ENCODE measurements at places on chromosomes 4 and X.

DNA sequence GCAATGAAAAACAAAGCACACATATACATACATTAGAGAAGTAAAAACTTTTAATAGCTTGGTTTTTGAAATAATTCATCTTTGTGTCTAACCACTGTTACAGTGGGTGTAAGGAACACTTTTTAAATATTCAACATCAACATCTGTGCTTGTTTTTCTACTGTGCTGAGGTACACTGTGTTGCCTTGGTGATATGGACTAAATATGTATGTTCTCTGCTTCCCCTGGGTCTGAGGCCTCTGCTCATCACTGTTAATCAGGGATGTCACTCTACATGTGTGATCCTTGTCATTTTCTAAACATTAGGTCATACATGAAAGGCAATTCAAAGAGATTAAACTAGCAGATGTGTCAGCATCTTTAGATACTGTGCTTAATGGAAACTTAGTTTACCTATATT, 10.9 kb downstream of the MCTS1 start:
- DNase-seq: no peak

DNA sequence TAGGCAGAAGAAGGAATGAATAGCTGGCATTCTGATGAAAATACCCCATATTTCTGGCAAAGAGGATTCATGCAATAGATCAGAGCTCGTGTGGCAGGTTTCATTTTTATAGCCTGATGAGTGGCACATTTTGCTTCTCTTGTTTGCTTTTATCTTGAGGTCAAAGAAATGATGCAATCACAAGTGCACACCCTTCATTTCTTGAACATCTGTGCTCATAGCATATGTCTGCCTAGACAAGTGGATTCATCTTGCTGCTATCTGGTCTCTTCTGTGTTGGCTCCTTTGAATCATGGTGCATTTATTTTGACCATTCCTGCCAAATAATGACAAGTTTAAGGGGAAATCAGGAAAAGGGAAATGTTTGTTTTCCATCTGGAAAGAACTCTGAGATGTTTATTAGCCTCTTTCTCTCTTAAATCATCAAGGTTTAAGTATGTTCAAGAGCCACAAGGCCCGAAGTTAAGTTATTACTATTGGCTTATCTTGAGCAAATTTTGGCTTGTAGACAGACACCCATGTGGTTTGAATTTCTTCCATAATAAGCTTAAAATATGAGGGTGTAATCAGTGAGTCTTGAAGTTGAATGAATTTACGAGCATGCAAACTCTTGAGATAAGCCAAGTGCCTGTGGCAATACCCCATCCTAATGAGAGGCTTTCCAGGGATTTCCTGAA, 59.3 kb upstream of the HS3ST1 start:
- no peak for DNase-seq

DNA sequence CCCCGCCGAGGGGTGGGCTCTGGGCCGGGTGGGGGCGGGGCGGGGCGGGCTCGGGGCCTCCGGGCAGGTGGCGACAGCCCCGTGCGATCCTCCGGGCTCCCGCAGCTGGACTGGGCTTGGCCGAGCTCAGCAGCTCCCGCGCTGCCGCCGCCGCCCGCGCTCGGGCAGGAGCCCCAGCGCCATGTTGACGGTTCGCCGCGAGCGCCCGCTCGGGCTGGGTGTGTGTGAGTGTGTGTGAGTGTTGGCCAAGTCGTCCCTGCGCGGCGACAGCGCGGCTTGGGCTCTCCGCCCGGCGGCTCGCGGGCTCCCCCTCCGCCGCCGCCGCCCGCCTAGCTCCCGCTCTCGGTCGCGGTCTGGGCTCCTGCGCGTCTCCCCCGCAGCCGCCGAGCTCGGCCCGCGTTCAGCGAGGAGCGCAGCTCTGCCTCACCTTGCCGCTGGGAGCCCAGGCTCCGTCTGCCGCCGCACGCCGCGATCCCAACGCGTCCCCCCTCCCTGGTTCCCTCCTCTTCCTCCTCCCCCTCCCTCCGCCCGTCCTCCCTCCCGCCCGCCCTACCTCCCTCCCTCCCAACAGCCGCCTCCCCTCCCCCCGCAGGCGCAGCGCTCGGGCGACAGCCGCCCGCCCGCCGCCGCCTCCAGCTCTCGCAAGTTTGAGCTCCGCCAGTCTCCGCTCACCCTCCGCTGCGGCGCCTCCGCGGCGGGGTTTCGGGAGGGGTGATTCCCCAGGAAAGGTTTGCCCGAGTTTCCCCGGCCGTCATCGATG, at the start of gene BCOR:
Gene BCOR, minus strand, starts transcription at position 455 of the 760 bp plus-strand sequence. CDS start 20,029 bp downstream, outside the sequence.
- DNase-seq: peak; percentile 70

- peak; percentile 60 for DNase-seq
Observed at GRCh38 chr4:6335040-6335590, 65.5 kb downstream of the WFS1 start.

- no peak for DNase-seq
Observed at GRCh38 chr4:1446502-1447386, 40.5 kb upstream of the NKX1-1 start.

- DNase-seq: no peak
Observed at GRCh38 chr4:109462297-109462696, 28.7 kb downstream of the SEC24B start.

- DNase-seq: no peak
Observed at GRCh38 chrX:12488220-12488619, 303.0 kb upstream of the PRPS2 start.

DNA sequence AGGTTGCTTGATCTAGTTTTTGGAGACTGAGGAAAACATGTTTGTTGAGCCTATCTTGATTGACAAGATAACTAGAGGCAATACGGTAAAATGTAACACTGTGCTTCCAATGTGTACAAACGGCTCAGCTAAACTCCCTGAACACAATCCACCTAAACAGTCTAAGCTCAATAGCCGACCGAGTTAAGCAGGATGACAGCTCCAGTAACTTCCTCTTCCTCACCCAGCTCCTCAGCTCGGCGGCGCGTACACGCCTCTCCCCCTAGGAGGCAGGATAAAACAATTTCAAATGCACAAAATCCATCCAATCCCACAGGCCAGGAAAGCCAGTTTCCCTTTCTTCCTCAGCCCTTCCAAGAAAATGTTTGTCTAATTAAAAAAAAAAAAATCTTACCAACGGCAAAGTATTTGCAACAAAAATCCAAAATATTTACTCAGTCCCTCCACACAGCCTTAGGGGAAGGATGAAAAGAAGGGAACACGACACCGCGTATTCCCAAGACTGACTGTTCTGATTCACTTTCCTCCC, 1.0 kb downstream of the CNOT6L start:
- DNase-seq: peak; percentile 74

DNA sequence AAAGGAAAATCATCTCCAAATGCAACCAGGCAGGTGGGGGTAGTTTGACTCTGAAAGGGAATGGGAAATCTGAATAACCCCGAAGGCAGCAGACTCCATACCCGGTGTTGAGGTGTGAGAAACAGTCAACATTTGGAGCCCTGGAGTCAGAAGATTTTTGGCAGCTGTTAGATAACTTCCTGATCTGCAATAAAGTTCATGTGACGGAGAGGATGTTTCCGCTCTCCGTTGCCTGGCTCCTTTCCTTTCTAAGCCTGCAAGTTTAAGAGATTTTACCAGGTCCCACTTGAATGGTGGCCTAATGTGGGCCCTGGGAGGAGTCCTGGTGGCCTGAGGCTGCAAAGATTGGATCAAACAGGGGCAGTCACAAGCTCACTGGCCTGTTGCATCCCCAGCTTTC, 27.7 kb downstream of the HAND2 start:
- DNase-seq: peak; percentile 20

DNA sequence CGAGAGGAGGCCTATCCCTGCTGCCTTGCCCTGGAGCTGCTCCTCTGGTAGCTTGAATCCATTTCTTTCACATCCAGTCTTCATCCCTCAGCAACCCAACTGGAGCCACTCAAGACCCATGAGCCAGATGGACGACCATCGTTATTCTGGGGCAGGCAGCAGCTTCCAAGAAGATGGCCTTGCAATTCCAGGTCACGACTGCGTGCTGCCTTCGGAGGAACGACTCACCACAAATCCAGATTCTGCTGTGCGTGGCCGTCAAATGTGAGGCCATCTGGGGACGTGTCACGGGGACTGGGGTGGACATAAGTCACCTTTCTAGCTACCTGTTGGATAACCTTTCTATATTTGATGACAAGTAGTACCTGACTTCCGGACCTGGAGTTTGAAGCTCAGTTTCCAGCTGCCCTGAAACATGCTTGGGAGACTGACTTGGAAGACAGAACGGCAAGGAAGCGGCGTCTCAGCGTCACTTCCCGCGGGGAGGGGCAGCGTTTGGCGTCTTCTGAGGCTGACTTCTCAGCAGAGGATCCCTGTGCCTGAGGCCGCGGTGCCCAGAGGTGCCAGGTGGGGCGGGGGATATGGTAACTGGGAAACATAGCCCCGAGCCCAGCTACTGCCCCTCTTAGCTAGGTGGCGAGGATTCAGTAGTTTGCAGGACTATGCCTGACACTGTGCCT, 11.7 kb upstream of the TMEM271 start:
- DNase-seq: no peak

DNA sequence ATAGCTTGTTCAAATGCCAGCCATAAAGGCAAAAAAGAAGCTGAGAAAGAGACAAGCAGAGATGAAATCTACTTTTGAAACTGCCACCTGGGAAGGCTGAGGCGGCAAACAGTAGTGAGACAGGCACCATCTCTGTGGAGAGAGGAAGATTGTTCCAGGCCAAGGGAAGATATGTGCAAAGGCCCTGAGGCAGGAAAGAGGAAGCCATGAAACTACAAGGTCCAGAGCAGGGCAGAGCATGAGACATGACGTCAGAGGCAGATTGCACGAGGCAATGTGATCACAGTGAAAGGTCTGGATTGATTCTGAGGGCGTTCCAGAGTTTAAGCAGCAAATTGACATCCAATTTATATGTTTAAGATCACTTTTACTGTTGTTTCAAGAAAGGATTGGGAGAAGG, 226.1 kb downstream of the QDPR start:
- no peak for DNase-seq

- peak; percentile 6 for DNase-seq
Observed at GRCh38 chrX:131704136-131704695, 160.3 kb downstream of the OR13H1 start.

DNA sequence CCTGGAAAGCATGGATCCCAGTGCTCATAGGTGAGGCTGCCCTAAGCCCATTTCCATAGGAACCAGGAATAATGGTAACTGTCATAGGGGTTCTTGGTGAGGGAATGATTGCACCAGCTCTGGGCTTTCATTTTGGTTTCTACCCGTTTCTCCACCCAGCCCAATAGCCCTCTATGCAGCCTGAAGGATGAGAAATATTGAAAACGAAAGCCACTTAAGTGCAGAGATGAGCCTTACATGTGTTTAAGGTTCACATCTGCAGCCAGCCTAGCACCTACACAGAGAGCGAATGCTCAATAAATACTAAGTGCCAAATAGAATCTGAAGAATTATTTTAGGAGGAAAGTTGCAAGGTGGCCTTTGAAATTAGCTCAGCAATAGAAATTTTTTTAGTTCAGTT, 60.4 kb downstream of the MCF2 start:
- DNase-seq: no peak

- DNase-seq: peak; percentile 16
Observed at GRCh38 chr4:181998398-181999295, 244.6 kb upstream of the TENM3 start.

- no peak for DNase-seq
Observed at GRCh38 chr4:91019513-91019912, 892.3 kb downstream of the CCSER1 start.

DNA sequence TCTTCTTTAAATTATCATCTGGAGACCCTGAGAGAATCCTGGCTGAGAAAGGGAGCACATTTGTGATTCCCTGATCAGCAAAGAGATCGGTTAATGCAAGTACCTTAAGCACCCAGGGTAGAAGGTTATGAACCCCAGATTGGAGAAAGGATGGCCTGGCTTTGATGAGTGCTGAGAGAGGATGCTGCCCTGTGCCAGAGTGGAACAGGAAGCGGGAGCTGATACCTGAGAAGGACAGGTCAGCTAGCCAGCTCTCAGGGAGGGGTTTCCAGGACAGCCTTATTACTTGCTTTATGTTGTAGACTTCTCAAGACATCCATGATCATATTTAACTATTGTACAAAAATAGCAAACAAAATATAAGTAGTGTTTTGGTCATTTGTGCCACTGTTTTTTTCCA, 141.9 kb downstream of the GATB start:
- no peak for DNase-seq

DNA sequence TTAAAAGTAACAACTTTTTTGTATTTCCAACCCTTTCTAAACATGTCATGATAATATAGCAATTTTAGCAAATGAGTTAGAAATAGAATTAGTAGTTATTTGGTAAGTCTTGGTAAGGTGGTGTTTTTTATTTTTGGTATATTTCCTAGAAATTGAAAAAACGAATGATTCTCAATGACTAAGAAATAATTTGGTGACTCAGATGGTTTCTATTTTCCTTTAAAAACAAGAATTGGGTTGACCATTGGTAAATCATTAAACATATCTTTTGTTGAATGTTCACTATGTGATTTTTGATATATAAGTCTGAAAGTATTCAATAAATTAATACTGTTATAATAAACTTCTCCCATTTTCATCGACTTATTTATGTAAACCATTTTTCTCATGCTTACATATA, 206.2 kb upstream of the BANK1 start:
- no peak for DNase-seq

DNA sequence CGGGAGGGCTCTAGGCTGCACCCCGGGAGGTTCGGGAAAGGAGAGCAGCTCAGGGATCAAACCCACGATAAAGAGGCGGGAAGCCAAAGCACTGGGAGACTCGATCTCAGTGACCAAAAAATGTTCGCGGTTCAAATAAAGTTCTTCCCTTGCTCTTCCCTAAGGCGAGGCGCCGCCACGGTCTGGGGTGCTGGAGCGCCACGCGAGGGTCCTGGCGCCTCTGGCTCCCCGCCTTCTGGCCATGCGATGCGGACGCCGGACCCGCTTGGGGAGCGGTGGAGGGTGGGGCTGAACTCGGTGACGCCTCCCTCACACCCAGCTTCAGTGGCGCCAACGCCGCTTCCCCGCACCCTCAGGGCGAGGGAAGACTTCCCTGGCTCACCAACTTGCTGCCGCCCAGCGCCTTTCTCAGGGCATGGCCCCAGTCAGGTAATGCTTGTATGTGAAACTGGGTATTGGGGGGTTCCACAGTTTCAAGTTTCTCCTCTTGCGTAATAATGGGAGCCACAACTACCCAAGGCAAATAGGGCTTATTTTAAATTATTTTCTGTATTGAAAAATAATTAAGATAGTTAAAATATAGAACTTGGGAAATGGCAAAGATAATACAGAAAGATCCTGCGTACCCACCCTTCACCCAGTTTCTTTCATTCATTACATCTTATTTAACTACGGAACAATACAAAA, at the start of gene QRFPR:
Gene QRFPR, minus strand, starts transcription at position 243 of the 687 bp plus-strand sequence. CDS start 371 bp downstream, outside the sequence.
- DNase-seq: peak; percentile 71

- DNase-seq: peak; percentile 28
Observed at GRCh38 chr4:159006202-159006601, 96.7 kb upstream of the RAPGEF2 start.

Measured in GM23338 (cell line).